ENCODE measurements at places on chromosomes 11 and 22.

DNA sequence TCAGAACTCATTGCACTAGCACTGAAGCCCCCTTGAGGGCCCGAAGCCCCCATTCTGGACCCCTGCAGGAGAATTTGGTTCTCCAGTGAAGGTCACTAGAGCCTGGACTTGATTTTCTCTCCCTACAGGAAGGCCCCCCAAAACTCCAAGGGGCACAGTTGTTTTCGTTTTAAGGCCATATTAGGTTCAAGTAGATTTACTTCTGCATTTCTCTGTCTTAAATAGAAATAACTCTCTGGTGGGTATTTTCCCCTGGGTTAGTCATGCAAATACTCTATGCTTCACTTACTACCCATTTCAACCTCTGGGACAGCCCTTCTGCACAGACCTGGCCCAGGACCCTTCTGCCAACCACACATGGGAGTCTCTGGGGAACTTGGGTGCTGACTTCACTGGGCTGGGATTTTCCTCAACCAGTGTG, 41.6 kb downstream of the WEE1 start:
- no peak for DNase-seq

DNA sequence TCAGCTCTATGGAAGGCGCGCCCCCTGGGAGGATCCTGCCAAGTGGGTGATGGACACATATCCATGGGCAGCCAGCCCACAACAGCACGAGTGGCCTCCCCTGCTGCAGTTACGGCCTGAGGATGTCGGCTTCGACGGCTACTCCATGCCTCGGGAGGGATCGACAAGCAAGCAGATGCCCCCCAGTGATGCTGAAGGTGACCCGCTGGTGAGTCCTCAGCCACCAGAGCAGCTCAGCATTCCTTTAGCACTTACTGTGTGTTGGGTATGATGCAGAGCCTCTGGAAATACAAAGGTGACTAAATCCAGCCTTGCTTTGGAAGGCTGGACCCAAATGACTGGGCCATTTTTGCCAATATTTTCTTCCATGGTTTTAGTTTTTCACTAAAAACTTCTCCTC, 45.7 kb downstream of the DBX1 start:
- no peak for DNase-seq

DNA sequence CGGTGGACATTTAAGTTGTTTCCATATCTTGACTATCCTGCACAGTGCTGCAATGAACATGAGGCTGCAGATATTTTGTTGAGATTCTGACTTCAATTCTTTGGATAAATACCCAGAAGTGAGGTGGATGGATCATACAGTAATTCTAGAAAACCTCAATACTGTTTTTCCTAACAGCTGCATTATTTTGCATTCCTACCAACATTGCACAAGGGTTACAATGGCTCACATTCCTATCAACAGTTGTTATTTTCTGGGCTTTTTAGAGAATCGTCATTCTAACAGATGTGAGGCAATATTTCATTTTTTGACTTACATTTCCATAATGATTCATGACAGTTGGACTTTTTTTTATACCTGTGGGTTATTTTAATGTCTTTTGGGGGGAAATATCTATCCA, 716.9 kb upstream of the ANO3 start:
- no peak for DNase-seq

DNA sequence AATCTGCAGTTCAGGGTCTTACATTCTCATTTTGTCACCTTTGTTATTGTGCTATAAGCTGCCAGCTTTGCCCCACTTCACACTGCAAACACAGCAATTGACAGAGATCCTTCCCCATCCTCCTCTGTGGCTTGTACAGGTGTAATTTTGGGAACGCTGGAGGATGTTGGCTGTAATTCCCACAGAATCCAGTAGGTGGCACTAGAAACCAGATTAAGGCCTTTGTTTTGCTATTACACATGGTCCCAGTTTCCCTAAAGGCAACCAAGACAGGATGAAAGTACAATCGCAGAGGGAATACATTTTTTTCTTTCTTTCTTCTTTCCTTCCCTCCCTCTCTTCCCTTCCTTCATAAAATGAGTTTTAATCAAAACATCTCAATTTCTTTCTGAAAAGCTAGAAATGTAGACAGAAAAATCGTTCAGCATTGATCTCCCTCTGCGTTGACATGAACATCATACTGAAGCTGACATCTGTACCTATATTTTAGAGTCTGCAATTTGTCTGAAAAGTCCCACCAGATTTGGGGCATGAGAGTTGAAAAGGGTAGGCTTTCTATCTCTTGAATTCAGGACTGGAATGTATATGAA, 21.3 kb upstream of the NELL1 start:
- peak; percentile 38 for DNase-seq

GRCh38 chr22:49137206-49137840, 690.4 kb downstream of the BRD1 start:
- no peak for DNase-seq

- no peak for DNase-seq
Observed at GRCh38 chr11:72297828-72298227, 53.9 kb upstream of the PHOX2A start.

- DNase-seq = no peak
Observed at GRCh38 chr11:106724293-106724892, 293.9 kb downstream of the GUCY1A2 start.

GRCh38 chr11:44899959-44900358, 50.7 kb downstream of the TP53I11 start:
- no peak for DNase-seq

- no peak for DNase-seq
Observed at GRCh38 chr11:70080763-70081162, 2.6 kb downstream of the ANO1 start.

DNA sequence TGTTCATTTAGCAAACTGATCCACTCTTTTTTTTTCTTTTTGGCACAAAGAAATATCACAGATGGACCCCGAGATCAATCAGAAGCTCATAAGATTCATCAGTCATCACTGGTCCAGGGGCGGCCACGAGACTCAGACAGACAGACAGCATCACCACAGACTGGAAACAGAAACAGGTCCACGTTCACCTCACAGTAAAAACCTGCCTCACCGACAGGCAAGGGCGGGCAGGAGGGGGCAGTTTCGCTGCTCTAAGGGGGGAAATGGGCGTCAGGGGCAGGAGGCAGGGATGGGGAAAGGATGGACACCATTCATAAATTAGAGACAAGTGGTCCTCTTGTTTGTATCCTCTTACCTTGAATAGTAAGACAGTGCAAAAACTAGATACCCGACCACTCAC, 16.5 kb downstream of the CHST1 start:
- no peak for DNase-seq

DNA sequence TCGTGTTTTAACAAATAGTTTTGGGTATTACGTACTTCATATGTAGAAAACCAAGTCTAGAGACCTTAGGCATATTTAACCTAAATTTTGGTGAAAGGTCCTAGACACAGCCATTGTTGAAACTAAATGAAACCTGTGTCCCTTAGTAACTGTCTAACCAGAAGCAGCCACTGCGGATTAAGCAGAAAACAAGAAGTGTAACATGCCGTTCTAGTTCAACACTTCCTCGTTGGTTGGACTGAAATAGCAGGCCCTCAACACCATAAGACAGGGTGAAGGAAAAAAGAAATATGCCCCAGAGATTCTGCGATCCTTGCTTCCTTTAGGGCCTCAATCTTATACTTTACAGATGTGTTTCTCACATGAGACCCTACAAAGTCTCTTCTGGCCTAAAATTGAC, 2.0 kb downstream of the NAA40 start:
- no peak for DNase-seq

DNA sequence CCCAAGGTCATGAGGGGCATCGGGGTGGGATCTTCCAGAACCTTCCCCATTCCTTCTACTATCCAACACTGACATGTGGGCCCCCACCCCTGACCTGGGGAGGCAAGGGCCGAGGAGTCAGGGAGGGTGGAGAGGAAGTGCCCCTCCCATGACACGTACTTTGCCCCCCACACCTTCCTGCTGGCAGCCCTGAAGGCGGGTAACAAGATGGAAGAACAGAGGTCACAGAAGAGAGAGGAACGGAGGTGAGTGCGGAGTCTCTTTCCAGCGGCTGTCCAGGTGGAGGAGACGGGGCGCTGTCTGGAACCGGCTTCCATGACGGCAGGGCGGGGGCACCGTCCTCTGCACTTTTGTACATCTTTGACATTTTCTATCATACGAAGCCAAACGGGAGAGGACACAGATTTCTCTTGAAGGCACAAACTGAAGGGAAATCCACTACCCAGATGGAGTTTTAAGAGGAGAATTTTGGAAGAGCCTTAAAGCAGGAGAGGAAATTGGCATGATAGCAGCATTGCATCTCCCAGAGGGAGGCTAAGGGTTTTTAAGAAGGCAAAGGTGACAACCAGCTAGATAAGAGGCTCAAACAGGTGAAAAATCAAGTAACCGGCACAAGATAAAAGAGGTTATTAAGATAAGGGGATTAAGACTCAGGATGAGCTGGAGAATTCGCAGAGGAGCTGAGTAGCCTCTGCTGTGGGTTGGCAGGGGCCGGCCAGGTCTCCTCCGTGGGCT, 16.7 kb downstream of the OSBPL5 start:
- no peak for DNase-seq

DNA sequence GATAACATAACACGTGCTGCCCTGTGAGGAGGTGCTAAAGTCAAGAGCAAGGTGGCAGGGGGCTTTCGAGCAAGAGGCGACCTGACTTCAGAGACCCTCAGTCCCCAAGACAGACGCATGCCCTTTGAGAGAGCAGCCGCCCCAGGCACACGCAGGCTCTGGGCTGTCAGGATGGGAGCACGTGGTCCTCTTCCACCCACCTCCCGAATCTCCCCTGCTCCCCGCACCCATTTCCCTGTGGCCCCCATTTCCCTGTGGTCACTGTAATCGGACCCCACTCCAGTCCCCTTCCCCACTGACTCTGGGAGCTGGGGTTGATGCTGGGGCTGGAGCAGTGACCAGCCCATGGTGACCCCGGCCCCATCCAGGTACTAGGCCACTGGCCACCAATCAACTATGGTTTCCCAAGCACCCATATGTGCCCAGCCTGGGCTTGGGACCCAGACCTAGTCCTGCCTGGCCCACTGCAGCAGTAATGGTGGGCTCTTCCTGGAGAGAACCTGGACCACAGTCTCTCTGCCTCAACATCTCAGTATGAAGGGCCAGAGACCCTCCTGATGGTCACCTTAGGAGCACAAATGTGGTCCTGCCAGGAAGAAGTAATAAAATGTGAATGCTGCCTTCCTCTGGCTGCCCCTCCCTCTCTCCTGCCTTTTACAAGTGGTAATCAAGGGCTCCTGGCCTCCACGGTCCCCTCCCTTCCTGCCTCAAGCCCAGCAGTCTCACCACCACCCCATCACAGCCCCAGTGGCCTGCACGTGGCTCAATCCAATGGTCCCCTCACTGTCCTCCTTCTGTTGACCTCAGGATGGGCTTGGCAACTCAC, 39.0 kb downstream of the IGLL5 start:
- no peak for DNase-seq

DNA sequence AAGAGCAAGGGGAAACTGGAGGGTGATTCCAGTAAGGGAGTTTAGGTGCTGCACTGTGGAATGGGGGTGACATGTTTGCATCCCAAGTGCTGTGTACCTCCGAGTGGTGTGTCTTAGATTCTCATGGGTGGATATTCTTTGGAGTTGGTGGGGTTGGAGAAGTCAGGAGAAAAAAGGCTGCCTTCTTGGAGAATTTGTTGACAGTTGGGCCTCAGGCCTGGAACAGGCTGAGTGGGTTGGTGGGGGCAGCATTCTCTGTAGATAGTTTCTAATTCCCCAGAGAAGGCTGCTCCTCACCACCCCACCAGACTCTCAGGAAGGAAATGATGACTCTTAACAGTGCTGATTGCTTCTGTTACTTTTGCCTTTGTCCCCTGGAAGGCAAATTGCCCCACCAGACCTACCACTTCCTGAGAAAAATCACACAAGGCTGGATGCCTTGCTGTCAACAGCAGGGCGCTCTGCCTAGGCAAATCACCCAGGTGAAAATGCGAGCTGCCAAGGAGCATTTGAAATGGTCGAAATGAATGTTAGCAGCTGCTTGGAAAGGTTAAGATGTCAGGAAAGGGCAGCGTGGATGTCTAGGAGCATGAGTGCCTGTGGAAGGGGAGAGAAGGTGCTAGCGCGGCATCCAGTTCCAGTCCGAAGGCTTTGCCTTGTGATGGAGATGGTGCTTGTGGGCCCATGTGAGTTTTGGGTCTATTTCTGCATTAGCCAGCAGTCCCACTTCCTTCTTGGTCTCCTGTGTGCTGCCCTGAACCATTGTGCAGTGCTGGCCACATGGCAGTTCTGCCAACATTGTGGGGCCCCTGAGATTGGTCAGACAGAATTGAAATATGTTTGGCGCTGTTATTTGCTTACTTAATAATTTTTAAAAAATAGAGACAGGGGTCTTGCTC, 29.7 kb upstream of the SORL1-AS1 start:
- peak; percentile 63 for DNase-seq

DNA sequence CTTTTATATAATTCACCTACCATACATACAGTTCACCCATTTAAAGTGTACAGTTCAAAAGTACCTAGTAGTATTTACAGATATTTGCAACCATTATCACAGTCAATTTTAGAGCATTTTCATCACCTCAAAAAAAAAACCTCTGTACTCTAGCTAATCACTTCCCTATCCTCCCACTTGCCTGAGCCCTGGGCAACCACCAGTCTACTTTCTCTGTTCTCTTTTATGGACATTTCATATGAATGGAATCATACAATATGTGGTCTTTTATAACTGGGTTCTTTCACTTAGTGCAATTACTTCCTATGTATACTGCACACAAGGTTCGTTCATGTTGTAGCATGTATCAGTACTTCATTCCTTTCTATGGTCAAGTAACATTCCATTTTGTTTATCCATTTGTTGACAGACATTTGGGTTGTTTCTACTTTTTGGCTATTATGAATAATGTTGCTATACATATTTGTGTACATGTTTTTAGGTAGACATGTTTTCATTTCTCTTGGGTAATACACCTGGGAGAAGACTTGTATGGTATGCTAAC, 17.8 kb upstream of the NEU3 start:
- no peak for DNase-seq

GRCh38 chr11:48127521-48128183, 89.0 kb upstream of the OR4B1 start:
- DNase-seq = no peak

DNA sequence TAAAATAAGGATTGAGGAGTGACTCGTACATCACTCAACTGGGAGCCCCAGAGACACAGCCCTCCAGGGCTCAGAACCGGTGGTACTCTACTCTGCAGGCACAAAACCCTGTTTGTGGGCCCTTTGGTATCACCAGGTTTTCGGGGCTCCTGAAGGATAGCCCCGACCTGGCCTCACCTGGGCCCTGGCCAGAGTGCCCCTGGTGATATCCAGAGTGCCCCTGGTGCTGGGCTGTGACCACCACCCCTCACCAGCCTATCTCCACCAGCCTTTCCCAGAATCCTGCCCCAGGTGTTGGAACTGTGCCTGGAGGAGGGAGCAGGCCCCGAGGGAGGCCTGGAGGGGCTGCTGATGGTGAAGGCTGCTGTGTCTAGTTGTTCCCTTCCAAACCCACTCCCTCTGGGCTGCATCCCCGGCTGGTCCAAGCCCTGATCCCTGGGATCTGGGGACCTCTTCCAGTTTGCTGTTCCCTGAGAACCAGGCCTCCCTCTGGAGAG, 2.2 kb upstream of the GGT5 start:
- no peak for DNase-seq

DNA sequence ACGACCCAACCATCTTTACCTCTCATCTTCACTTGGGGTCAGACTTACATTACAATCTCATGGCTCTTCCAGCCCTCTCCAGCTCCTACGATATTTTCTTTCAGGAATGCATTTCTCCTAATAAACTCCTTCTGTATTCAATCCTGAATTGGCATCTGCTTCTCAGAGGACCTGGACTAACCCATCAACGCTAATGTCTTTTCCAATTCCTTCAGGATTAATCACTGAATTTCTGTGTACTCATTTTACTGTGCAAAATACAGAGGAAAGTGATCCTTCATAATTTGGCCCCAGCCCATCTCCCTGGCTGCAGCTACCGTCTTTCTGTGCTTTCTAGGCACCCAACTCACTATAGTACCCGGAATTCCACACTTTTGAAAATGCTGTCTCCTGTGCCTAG, 239.2 kb downstream of the METTL15 start:
- no peak for DNase-seq
